ENCODE measurements at places on chromosomes 5 and 9. TPM values are rescaled to one million over a fixed set of nuclear protein-coding genes. Genes with fewer than 3 reads are reported as not detected.

The MYORG gene
- 14.9 TPM for total RNA-seq

The CDC37L1 gene
- total RNA-seq: 39.6 TPM

The C9orf43 gene
- total RNA-seq: 0.75 TPM

The RLN2 gene
- total RNA-seq: not detected

The SERF1B gene
- total RNA-seq: 33.1 TPM

The CDX1 gene
- not detected for total RNA-seq

The PDLIM7 gene
- total RNA-seq: 12.2 TPM

The ST6GALNAC4 gene
- 39.1 TPM for total RNA-seq

The FGF1 gene
- 5.9 TPM for total RNA-seq

The CLIC3 gene
- total RNA-seq: not detected

The IL12B gene
- not detected for total RNA-seq

The LRRC19 gene
- total RNA-seq: not detected

The NREP gene
- 6.6 TPM for total RNA-seq

The SDHA gene
- total RNA-seq: 72.6 TPM

The SPINK6 gene
- total RNA-seq: not detected

The CCL27 gene
- total RNA-seq: not detected

The SCGB3A2 gene
- total RNA-seq: not detected

The ACOT12 gene
- not detected for total RNA-seq

The CCDC187 gene
- not detected for total RNA-seq

The NSUN2 gene
- total RNA-seq: 37.7 TPM

The TMC1 gene
- total RNA-seq: 0.17 TPM

The PCDHA5 gene
- not detected for total RNA-seq

The LCN15 gene
- total RNA-seq: not detected

The GPR150 gene
- total RNA-seq: 2.0 TPM

The SLC36A3 gene
- total RNA-seq: not detected

The NME5 gene
- total RNA-seq: 2.0 TPM

The TDRD7 gene
- total RNA-seq: 8.5 TPM

The PPP3R2 gene
- not detected for total RNA-seq

The TSSK1B gene
- not detected for total RNA-seq

The RPL7A gene
- total RNA-seq: 1,675 TPM

The PCDHA4 gene
- total RNA-seq: 0.85 TPM

The SOX30 gene
- not detected for total RNA-seq

The RABL6 gene
- 34.2 TPM for total RNA-seq

The SLC38A9 gene
- 33.5 TPM for total RNA-seq

The TAF11L5 gene
- total RNA-seq: not detected

The HTR4 gene
- total RNA-seq: not detected

The ADAMTS12 gene
- total RNA-seq: 23.3 TPM

The ISCA1 gene
- total RNA-seq: 38.9 TPM

The IFNA13 gene
- not detected for total RNA-seq

The SPATA31D4 gene
- not detected for total RNA-seq

The TMEM174 gene
- total RNA-seq: not detected

The ITK gene
- 5.4 TPM for total RNA-seq

The INIP gene
- total RNA-seq: 22.2 TPM
